GM23248 (cell line): ENCODE measurements at places on chromosomes 13 and 19.

- no peak for DNase-seq
Measured at GRCh38 chr13:36493046-36493445, 60.8 kb downstream of the CCNA1 start.

DNA sequence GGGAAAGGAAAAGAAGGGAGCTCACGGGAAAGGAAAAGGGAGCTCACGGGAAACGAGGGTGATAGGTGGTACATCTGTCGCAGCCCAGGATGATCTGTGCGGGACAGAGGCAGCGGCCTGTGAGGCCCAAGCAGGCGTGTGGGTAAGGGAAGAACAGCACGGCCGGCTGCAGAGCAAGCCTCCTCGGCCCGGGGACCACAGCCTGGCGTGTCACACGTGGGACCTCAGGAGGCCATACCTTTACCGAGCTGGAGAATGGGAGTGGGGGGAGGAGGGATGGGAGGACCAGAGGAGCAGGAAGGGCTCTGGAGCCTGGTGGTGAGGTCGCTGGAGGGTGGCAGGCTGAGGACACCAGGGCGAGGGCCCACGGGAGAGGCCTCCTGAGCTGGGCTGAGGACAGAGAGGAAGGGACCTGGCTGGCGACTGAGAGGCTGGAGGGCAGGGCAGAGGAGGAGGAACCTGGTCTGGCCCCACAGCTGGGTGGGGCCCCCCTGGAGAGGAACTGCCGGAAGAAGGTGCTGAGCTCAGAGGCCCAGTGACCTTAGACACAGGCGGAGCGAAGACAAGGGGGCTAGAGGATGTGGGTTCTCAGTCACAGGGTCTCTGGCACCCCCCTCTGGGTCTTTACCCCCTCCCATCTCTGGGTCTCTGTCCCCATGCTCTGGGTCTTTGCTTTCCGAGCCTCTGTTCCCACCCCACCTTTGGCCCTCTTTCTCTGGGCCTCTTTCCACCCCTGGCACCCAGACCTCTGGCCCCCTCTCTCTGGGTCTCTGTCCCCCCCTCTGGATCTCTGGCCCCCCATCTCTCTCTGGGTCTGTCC, 2.9 kb upstream of the FTL start:
- DNase-seq: peak; percentile 59

DNA sequence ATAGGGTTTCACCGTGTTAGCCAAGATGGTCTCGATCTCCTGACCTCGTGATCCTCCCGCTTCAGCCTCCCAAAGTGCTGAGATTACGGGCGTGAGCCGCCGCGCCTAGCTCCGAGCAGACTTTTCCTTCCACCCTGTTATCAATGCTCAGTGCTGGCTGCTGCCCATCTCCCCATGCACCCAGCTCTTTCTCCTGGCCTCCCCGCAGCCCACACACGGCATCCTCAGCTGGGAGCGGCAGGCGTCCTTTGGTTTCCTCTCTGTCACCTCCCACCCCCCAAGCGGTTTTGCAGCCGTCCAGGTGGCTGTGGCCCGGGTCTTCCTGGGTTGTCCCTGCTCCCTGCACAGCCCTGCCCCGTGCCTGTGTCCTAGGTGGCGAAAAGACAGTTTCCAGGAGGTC, 12.1 kb downstream of the PRR22 start:
- no peak for DNase-seq

DNA sequence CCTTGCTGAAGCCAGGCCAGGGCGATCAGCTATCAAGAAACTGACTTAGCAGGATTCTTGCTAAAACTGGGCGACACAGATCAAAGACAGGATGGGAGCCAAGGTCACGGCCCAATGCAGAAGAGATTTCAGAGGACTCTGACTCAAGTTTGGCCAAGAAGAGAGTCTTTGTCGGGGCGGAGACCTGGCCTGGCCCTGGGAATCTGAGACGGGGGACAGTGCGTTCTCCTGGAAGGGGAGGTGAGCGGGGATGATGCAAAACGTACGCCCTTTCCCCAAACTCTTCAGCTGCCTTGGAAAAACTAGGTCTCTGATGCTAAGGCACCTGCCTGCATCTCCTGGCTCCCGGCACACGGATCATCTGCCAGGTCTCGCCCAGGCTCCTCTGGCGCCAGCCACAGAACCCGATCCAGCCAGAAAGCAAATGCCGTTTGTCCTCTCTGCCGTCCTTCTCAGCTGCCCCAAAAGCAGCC, 9.8 kb downstream of the MVB12A start:
- DNase-seq: no peak

- peak; percentile 97 for DNase-seq
Measured at GRCh38 chr13:46296115-46296822, 84.5 kb downstream of the LRRC63 start.

DNA sequence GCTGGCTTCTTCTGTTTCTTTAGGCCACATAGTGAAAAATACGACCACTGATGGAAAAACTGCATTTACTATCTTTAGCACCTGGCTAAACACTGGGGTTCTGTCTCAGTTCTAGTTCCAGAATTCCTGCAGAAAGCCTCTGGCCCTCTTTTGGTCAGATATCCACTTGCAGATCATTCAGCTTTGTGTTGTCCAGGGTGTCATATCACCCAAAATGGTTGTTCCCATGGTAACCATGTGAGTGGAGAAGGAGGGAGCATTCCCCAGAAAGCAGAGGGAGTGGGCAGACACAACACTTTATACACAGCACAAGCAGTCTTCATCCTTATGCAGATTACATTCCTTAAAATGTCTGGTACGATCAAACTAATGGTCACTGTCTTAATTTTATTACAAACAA, 73.5 kb downstream of the CAB39L start:
- no peak for DNase-seq

DNA sequence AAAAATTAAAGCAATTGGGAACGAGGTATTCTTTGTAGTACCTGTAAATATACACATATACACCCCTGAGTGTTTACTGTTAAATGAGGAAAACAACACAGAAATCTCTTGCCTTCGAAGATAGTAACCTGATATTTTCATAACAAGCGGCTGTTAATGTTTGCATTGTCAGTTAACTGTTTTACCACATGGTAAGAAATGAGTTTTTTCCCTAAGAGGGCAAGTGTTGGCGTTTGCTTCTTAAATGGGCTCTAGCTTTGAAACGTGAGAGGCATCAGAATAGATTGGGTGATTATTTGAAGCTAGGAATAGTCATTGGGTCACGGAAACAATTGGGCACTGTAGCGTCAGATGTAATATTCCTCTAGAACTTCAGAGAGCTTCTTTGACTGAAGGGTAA, 22.0 kb upstream of the UPF3A start:
- DNase-seq: no peak

- no peak for DNase-seq
Measured at GRCh38 chr19:19750842-19751790, 18.2 kb upstream of the ZNF14 start.

DNA sequence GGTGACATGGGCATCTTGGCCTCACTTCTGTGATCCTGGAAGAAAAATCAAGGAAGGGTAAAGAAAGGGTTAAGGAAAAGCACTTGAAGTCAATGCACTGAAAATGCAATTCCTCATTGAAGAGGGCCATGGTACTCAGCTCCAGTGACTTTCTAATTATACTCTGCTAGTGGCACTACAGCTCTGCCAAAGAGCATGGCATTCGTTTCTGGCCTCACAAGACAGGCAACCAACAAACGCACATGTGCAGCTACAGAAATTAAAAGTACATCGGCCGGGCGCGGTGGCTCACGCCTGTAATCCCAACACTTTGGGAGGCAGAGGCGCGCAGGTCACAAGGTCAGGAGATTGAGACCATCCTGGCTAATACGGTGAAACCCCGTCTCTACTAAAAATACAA, 21.8 kb downstream of the SACS start:
- no peak for DNase-seq

GRCh38 chr13:32473650-32474049, 45.7 kb upstream of the N4BP2L1 start:
- DNase-seq: no peak

- DNase-seq: peak; percentile 60
Measured at GRCh38 chr13:29573190-29573589, 22.3 kb downstream of the SLC7A1 start.

- DNase-seq: peak; percentile 73
Measured at GRCh38 chr13:29428310-29429181, 166.9 kb downstream of the SLC7A1 start.

- no peak for DNase-seq
Measured at GRCh38 chr19:35240327-35240726, 8.5 kb upstream of the LSR start.

DNA sequence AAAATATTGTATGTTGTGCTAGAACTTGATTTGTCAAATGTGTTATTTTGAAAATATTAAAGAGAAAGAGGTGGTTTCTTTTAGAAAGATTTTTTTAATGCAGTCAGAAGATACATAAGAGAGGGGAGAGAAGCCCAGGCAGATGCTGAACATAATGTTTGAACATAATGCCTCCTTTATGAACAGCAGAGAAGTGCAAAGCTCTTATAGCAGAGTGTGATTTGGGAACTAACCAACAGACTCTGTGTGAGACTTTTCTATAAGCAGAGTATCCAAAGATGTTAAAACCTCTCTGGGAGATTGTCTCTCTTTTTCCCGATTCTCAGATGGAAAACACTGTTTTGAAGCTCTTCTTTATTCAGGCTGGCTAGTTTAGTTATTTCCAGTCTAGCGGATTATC, 1274.1 kb upstream of the SPRY2 start:
- DNase-seq: no peak

GRCh38 chr19:7772752-7773291, 9.8 kb downstream of the CLEC4M start:
- peak; percentile 60 for DNase-seq

GRCh38 chr13:107808389-107808788, 406.9 kb downstream of the LIG4 start:
- DNase-seq: peak; percentile 32

DNA sequence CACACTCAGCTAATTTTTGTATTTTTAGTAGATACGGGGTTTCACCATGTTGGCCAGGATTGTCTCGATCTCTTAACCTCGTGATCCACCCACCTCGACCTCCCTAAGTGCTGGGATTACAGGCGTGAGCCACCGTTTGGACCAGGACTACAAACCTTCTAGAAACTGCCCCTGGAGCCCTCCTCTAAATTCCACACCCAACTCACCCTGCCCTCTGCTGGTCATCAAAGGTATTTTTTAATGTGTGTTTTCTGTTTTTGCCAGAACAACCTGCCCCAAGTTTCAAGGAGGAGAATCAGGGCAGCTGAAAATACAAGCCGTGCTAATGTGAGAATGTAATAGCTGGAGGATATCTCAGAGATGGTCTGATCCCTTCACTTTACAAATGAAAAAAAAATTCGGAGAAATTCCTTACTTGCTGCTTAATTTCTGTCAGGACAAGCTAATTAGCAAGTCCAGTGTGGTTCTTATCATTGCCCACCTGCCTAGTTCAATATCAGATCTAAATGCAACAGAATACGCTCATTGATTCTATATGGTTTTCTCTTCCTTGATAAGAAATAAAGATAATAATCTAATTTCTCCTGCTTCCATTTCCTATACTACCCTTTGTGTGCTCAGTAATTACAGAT, 4.1 kb downstream of the ATP8A2 start:
- peak; percentile 48 for DNase-seq

DNA sequence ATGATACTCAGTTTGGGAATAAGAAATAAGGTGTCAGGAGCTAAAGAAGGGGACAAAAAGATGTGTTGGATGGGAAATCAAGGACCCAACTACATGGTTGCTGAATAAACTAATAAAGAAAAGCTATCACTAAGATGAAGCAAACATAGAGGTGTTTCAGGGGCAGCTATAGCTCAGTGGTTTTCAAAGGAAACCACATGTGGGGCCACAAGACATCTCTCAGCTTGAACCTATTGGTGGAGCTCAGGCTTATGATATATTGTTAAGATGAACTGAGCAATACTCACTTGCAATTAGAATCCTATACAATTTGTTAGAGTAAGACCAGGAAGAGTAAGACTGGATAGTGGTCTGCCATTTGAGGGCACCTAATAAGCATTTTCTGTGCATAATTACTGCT, 45.1 kb upstream of the SPRY2 start:
- no peak for DNase-seq

DNA sequence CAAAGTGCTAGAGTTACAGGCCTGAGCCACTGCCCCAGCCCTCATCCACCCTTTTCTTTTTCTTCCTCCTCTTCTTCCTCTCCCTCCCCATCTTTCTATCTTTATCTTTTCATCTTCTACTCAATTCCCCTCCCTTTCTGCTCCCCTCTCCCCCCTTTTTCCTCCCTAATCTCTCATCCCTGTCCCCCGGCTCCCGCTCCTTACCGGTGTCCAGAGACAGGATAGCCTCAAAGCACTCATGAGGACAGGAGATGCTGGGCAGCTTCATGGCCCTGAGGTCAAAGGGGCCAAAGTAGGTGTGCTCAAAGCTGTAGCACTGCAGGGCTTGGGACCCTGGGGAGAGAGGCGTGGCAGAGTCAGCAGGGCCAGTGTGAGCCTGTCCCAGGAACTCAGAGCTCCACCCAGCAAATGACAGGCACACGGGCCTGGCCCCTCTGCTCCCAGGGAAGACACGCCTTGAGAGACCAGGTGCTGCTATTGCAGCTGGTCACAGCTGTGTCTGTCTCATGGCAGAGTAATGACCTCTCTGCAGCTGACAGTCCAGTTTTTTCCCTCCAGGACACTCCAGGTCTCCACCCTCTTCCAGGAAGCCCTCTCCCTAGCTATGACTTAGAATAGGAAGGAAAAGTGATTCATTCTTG, 2.6 kb downstream of the LYPD5 start:
- no peak for DNase-seq

DNA sequence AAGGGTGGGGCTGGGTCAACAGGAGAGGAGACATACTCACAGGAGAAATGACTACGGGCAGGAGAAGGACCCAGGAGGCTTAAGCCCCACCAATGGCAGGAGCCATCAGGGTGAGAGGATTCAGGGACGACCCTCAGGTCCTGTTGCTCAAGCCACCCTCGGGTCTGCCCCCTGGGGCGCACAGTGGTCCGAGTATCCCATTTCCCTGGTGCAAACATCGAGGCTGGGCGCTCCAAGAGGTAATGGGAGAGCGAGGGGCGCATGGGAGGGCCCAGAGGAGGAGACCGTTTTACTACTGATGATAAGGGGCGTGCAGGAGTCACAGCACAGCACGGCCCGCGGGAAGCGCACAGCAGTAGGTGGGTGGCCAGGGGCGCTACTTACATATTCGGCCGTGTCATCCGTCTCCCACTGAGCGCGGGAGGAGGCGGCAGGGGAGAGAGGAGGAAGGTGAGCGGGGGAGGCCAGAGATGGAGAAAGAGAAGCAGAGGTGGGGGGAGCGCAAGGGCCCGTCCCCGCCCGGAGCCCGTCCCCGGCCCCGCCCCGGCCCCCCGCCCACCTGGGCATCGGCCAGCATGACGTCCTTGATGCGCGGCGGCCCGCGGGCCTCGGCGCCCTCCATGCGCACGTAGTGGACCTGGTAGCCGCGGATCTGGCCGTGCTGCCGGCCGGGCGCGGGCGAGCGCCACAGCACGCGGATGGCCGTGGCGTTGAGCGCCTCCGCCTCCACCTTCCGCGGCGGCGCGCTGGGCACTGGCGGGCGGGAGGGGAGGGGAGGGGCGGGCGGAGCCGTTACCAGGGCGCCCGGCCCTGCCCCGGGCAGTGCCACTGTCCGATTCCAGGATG, 111.5 kb downstream of the PTPRS start:
- peak; percentile 53 for DNase-seq

- DNase-seq: no peak
Measured at GRCh38 chr19:30115947-30116346, 173.9 kb downstream of the URI1 start.
